NCI-H526 treated with DMSO at 0.1 percent for 48 hours (cell line): ENCODE measurements at places on chromosomes 3 and 15.

DNA sequence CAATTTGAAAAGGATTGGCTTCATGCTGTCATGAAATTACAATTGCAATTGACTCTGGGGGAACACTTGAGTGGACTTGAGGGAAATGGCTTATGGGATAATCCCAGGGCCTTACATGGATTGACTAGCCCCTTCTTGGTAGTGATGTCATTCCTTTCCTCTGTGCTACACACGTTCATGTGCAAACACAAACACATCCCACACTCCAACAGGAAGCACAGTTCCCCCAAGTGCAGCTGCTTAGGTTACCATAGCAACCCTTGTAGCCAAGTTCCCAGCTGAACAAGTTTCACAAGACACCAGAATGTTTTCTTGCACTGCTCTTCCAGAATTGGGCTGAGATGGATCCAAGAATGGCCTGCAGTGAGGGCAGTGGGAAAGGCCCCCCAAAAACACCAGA is 217.0 kb downstream of the ZNF621 start:
- DNase-seq, result no peak

GRCh38 chr3:42656680-42657610 is 3.4 kb downstream of the ZBTB47 start:
- no peak for DNase-seq

- no peak for DNase-seq
Measured at GRCh38 chr3:186700267-186700666, 16.9 kb upstream of the KNG1 start.

GRCh38 chr15:60757831-60758570 is 279.1 kb upstream of the ICE2 start:
- DNase-seq, result no peak

DNA sequence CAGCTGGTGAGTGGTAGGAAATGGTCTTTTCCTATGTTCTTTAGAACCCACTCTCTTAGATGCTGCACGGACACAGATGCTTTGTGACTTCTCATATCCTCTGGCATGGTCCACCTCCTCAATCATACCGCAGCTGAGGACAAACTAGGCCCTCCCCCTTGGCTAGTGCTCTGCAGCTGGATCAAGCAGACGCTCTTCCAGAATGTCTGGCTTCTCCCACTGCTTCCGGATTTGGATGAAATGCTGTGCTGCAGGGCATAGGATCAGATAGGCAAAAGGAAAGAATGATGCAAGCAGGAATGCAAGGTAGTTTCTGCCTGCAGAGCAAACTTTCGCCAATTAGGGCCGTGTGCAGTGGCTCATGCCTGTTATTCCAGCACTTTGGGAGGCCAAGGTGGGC is 75.7 kb upstream of the SLC4A7 start:
- DNase-seq, result no peak

DNA sequence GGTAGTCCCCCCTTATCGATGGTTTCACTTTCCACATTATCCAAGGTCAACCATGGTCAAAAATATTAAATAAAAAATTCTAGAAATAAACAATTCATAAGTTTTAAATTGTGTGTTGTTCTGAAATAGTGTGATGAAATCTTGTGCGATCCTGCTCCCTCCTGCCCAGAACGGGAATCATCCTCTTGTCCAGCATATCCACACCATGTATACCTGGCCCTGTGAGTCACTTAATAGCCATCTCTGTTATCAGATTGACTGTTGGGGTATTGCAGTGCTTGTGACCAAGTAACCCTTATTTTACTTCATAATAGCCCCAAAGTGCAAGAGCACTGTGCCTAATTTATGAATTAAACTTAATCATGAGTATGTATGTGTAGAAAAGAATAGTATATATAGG is 19.1 kb downstream of the FAM81A start:
- no peak for DNase-seq

DNA sequence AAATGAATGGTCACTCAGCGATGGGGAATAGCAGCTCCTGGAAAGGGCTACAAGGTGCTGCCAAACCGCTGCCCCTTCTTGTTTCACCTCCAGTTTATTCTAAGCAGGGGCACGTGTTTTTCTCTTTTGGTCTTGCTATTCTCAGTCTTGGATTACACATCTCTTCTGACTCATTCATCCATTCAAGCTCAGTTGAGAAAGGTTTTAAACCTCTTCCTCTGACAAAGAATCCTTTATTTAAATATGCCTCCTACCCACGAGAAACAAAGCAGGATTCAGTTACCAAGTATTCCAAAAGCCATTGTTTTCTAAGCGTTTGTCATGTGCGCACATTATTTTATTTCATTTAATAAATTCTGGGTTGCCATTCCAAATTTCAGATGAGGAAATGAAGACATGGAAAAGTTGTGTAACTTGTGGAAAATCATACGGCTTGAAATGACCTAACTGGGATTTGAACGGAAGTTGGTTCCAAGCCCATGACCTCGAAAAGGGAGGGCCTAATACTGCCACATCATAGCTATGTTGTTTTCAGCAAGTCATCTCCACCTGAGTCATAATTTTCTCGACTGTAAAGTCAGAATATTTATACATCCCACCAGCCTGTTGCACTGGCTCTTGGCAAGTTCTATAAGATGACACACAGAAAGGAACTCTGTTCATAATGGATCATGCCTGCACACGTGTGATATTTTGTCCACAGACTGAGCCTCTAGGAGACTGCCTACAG is 292.0 kb upstream of the SLCO3A1 start:
- DNase-seq, result no peak
